COLO829 (cell line): ENCODE measurements at places on chromosomes 4 and X.

DNA sequence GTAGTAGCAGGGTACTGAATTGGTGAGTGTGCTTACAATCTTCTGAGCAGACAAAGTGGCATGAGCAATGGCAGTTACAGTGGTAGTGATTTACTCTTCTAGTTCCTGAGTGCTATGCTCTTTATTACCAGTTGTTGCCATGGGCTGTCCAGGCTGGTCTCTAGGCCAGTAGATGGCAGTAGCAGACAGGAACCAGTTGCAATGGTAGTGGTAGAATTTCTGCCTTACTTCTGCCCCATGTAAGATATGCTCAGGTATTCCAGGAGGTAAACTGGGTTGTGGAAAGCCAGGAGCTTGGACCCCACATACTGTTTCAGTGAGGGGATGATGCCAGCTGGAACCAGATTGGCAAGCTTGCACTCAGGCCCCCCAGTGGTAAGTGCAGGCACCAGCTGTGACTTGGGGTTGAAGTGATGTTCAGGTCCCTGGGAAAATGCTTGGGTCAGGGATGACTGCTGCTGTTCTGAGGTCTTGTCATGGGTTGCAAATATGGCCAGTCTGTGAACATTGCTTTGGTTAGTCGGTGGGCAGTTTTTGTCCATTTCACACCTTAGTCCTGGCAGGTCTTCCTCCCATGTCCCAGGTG, 63.0 kb upstream of the ZXDB start:
- peak; percentile 3 for DNase-seq

GRCh38 chrX:101210630-101211029, 9.0 kb upstream of the DRP2 start:
- DNase-seq, result no peak

- no peak for DNase-seq
These were observed 71.8 kb downstream of the FAM193A start for GRCh38 chr4:2608291-2608690.

- DNase-seq, result peak; percentile 40
These were observed 37.2 kb downstream of the GUCY1B1 start for GRCh38 chr4:155795991-155796390.

- DNase-seq, result no peak
These were observed 1.4 kb downstream of the BEX5 start for GRCh38 chrX:102154218-102154860.

- DNase-seq, result no peak
These were observed 162.7 kb upstream of the GALNTL6 start for GRCh38 chr4:171650543-171650942.

GRCh38 chrX:101232316-101232715, 12.7 kb downstream of the DRP2 start:
- no peak for DNase-seq

- no peak for DNase-seq
These were observed 1073.4 kb downstream of the NLGN4X start for GRCh38 chrX:5155301-5155700.

DNA sequence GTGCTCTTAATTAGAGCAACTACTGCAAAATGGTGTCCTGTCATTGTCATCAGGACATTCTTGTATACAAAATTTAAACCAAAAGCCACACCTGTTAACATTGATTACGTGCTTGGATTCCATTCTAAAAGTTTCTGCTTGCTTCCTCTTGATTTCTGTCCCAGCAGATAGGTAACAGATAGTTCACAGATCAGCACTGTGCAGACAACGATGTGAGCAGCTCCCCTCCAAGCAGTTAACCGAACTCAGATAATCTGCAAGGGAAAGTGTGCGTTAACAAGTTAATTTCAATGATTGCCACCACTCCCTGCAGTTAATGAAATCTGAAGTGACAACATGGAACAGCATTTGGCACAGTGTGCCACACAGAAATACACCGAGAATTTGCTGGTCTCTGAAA, 54.4 kb upstream of the RELL1 start:
- DNase-seq, result no peak

GRCh38 chr4:15233264-15233597, 194.6 kb upstream of the C1QTNF7 start:
- DNase-seq, result no peak

DNA sequence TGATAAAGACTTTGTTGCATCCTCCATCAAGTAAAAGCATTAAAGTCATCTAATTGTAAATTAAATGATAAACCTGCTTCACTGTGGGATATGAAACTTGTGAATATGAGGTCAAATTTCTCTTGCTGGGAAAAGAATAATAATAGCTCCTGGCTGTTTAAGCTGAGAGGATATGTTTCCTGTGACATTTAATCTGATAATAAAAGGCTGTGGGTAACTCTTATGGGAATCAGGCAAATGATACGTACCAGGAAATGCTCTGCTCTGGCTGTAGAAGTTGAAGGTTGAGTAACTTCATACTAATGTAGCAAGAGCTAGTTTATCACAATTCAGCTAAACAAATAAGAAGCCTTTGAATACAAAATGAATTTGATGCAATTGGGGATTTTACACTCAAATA, 574.6 kb downstream of the RAPGEF2 start:
- DNase-seq, result no peak

DNA sequence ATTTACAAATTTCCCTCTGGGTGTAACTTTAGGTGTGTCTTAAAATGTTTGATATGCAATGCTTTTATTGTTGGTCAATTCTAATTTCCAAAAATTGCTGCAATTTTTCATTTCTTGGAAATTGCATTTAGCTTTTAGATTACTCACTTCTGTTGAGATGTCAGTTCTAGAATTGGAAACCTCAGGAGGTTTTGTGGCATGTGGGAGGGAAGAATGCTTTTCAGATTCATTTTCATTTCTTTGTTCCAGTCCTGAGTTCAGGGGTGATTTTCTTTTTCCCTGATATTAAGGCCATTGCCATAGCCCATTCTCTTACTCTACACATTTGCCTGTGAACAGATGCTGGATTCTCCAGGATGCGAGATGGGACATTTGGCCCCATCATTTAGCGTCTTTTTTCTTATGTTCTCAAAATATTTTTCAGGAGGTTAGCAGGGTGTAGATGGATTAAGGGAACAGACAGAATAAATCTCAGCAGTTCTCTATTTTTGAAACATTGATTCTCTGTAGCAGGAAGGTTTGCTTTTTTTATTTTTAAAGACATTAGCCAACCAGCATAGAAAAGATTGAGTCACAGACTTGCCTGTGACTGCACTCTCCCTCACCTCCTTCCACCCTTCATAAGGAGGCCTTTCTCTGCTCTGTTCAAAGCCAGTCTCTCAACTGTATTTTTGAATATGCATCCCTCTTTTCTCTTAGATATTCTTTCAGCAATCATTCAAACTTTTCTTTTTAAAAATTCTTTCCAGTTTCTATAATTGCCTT, 238.4 kb upstream of the ANXA3 start:
- no peak for DNase-seq

GRCh38 chrX:44282753-44283152, 60.7 kb downstream of the EFHC2 start:
- no peak for DNase-seq

DNA sequence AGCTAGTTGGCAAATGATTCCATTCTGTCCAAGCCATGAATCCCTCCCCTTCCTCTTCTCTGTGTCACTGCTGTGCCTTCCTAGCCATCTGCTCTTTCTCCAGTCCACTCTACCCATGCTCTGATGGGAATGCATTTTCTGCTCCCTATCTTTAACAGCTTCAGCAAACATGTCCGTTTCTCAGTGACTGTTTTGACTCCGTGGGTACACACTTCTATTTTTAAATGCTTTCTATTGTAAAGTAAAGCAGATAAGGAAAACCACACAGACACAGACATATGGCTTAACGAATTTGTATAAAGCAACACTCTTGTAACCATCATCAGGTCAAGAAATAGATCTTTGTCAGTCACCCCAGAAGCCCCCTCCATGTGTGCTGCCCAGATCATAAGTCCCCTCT, 72.4 kb upstream of the KLHL13 start:
- no peak for DNase-seq

- no peak for DNase-seq
These were observed 48.4 kb upstream of the RPS6KA3 start for GRCh38 chrX:20315140-20315539.

GRCh38 chr4:23324021-23324690, 565.7 kb downstream of the PPARGC1A start:
- DNase-seq, result no peak

DNA sequence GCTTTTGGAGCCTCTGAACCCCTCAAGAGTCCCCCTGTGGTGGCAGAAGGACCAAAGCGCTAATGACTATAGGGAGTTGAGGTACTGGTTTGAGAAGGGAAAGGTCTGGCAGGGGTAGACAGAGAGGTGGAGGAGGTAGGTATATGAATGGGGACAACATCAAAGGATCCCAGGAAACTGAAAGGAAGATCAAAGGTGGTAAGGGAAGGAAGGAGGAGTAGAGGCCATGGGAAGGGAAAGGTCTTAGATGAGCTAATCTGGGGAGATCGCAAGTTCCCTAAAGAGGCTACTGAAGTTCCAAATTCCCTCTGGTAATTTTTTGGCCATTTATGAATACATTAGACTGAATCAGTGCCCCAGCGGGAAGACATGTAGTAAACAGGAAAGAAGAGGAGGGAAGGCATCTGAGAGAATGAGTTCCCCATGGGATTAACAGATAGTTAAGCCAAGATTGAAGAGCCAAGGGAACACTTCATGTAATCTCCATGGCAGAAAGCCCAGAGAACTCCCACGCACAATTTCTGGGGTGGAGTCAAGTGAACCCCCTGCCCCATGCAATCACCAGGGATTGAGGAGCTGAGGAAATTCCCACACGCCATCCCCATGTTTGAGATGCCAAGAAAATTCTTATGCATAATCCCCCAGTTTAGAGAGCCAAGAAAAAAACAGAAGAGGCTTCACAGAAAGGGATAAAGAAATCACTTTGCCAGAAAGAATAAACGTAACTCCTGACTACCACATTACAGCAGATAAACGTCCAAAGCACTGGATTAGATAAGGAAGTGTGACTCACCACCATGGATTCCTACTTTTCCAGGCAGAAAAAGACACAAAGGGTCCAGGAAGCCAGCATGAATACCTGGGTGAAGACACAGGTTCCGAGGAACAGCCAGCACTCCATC, 25.8 kb downstream of the ZNF630 start:
- peak; percentile 51 for DNase-seq

GRCh38 chr4:9964879-9965278, 56.4 kb downstream of the SLC2A9 start:
- DNase-seq, result no peak

DNA sequence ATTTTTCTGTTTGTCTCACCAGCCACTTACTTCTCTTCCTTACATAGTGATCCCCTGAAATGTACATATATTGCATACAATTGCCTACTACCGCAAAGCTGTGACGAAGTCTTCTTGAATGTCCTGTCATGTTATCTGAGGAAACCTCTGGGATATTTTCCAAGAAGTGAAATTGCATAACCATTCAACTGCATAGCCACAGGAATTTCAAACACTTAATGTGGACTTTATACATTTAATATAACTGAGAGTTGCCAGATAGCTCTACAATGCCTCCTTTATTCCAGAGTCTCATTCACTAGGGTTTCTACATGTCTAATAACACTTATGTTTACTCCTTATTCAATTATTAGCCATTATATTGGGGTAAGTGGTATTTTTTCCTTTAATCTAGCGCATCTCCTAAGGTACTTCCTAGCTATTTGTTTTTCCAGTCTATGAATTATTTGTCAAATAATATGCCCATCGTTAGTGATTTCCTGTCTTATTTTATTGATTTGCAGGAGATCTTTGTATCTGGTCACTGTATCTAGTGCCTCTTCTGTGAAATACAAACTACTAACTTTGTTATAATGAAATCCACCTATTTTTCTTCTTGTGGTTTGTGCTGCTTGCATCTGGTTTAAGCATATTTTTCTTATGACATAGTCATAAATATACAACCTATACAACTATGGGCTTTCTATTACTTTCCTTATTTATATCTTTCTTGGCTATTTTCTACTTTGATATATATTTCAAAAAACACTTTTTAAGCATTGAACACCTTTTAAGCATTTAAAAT, 69.2 kb upstream of the GRID2 start:
- DNase-seq, result peak; percentile 77

GRCh38 chr4:40309250-40309774, 25.8 kb upstream of the CHRNA9 start:
- peak; percentile 42 for DNase-seq

- no peak for DNase-seq
These were observed 6.9 kb downstream of the RELL1 start for GRCh38 chr4:37679301-37679700.

- no peak for DNase-seq
These were observed 491.0 kb upstream of the MAGEB2 start for GRCh38 chrX:29724316-29724715.

DNA sequence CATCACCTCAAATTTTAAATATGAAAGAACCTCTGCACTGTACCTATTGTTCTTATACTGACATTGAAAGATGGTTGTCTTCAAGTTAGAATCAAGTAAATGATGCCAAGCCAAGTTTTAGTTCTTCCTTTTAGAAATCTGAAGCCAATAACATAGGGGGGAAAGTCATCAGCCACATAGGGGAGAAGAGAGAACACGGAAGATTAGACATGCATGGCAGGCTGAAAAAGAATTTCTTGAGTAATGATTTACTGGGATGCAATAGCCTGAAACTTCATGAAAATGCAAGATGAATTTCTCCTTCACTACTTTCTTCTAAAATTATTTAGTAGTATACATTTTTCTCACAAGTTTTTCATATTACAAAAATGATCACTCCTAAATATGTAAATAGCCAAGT, 13.6 kb upstream of the EPGN start:
- no peak for DNase-seq

- peak; percentile 0 for DNase-seq
These were observed 261.1 kb upstream of the PLCXD1 start for GRCh38 chrX:19912-20571.

DNA sequence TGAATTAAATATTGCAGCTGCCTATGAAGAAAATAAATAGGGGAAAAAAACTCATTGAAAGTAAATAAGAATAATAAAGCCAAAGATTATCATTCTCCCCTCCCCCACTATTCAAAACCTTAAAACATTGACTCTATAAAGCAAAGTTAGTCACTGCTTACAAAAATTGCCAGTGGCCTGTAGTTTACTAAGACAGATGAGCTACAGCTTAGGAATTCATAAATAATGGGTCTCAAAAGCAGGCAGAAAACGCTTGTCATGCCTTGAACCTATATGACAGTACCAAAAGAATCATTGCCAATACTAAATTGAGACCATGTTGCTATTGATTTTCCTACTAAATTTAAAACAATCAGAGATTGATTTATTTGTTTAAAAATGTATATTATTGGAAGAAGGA, 78.9 kb downstream of the SLC10A7 start:
- no peak for DNase-seq

DNA sequence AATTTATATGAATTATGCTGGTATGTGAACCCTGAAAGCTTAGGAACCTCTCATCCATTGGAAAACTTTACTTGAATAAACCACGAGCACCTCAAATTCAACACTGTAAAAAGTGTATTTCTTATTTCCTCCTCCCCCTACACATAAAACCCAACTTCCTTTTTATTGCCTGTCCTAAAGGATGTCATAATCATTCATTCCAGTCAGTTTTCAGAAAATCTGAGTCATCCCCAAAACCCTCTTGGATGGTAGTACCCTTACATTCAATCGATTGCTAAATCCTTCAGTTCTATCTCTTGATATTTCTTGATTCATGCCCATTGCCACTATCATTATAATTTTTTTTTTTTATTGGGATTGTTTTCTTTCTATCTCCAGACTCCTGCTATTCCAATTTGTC, 91.1 kb upstream of the ATP8A1 start:
- no peak for DNase-seq

GRCh38 chr4:154589296-154590197, 995 bp downstream of the FGA start:
- no peak for DNase-seq

GRCh38 chrX:386239-386767, 404 bp downstream of the PPP2R3B start:
- DNase-seq, result no peak

- no peak for DNase-seq
These were observed 1205.5 kb downstream of the ARAP2 start for GRCh38 chr4:35038845-35039244.
